ENCODE measurements at places on chromosomes 7 and 10.

DNA sequence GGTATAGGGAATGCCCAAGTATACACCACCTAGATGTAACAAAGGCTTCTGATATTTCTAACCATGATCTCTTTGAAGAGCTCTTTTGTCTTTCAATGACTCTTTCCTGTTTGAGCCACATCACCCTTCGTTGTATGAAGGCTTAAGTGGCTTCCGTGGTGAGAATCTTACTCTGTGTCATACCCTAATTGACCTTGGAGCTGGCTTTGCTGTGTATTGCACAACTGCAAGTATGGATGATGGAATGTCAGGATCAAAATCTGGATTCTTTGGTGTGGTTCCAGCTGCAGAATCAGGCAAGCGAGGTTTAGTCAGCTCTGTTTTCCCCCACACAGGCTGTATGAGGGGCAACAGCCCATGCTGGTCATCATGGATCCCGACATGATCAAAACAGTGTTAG is 16.0 kb downstream of the CYP3A43 start:
- no peak for DNase-seq

DNA sequence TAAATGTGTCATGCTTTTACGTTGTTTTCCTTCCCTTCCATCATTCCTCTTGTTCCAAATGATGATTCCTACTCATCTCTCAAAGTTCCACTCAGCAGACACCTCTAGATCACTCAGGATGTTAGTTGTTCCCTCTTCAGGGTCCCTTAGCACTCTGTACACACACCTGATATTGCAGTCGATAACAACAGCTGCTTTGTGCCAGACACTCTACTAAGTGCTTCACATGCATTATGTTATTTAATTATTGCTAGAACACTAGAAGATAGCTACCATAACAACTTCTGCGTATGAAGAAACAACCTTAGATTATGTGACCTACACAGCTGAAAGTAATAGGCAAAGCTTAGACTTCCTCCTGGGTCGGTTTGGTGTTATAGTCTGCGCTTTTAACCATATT is 29.6 kb downstream of the PCBD1 start:
- no peak for DNase-seq

DNA sequence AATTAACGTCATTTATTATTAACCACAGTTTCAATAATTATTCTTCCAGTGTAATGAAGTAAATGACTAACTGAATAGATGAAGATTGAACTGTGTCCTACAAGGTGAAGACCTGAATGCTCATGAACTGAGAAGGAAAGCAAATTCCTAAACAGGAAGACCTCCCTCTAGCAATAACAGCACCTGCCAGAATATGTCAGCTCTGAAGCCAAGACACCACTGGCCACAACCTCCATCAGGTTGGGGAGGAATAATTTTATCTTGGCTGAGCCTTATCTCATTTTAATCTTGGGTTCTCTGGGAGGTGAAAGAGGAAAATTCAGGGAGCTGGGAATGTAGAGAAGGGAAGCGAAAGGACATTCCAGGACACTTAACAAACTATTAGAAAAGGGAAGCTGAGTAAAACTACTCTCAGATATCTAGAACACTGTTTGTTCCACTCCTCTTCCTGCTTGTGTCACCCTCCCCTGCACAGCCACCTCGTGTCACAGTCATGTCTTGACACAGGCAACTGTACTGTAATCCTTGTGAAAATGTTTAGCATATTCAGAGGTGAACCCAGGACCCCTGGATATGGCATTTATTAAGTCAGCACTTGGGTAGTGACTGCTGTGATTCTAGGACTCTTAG is 4.6 kb upstream of the SLC13A1 start:
- DNase-seq, result no peak

DNA sequence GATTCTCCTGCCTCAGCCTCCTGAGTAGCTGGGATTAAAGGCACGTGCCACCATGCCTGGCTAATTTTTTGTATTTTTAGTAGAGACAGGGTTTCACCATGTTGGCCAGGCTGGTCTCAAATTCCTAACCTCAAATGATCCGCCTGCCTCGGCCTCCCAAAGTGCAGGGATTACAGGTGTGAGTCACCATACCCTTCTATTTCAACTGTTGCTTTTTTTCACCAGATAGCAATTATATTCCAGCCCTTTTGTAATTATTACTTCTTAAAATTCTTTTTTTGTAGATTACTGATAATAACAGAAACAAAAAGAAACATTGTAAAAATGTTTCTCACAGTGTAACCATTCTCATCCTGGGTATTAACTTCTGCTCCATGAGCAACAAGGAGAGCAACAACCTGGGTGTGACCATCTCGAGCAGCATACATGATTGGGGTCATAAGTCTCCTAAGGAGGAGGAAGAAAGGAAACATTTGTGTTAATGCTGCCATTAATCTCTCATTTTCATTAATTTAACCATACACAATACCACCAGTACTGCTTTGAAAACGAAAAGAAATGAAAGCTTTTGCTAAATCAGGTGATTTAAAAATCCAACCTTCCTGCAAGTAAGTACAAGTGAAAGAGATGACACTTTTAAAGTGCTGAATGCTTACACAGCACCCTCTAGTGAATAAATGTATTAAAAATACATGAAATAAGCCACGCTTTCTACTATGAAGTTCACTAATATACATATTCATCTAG is 41.8 kb downstream of the ASZ1 start:
- no peak for DNase-seq
